Stimulated activated CD4-positive, alpha-beta T cell treated with anti-CD3 and anti-CD28 coated beads, Interleukin-1b, Interleukin-23, amount 100 ng/mL, for 4 hours (primary cell): ENCODE measurements at places on chromosomes 1 and 21.

DNA sequence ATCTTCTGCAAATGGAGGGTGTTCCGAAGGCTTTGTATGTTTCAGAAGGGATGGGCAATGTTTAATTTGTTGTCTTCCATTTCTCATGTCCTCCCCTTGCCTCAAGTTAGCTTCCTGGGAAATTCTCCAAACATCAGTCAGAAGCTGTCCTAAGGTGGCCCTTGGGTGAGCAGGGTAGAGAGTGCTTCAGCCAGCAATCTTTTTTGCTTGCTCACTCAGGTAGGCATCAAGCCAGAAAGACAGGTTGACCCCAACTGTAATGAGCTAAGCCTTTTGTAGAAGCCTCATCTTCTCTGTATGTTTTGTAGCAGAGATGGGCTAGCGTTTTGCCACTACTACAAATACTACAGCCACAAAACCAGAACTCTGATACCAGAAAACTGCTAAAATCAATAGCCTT is 321.5 kb upstream of the FAM78B start:
- DNase-seq = no peak

- DNase-seq = no peak
Measured at GRCh38 chr1:245169376-245169775, 14.6 kb downstream of the KIF26B start.

DNA sequence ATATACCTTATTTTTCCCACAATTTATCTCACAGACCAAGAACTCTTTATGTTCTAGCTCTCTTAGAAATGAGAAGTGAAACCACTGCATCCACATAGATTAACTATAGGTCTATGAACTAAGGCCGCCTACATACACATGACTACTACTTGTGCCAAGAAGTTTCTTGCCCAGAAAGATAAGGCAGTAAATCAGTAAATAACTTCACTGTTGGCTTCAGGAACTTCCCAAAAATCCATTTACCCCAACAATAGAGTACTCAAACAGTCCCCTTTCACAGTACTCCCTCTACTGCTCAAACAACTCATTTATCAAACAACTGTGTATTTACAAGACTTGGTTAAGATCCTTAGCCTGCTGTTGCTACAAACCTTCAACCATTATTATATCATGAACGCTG is 96.5 kb downstream of the NME7 start:
- DNase-seq = no peak

- peak; percentile 85 for DNase-seq
Measured at GRCh38 chr1:235093696-235094592, 34.7 kb downstream of the TOMM20 start.

DNA sequence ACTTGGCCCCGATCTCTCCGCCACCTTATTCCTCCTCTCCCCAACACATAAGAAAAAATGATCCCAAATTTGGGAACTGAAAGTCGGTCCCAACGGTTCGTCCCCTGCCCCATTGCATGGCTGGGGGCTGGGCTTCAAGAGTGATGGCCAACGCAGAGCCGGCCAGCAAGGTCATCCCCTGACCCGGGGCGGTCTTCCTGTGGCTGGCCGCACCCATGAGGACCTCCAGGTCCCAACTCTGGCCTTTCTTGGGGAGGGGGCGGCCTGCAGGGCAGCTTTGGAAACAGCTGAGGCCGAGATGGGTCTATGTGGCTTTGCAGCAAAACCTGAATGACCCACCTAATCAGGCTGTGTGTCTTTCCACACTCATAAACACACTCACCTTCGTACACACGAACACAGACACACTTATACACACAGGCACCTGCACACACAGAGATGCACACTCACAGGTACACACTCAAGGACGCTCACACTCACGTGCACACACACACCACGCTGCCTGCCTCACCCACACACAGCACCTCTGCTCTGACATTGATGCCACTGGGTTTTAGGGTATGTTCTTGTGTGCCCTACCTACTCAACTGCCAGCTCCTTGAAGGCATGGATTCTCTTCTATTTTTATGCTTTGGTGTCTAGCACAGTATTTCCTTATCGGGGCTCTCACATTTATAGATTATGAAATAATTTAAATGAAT is 562 bp downstream of the DYNLT5 start:
- DNase-seq = no peak

DNA sequence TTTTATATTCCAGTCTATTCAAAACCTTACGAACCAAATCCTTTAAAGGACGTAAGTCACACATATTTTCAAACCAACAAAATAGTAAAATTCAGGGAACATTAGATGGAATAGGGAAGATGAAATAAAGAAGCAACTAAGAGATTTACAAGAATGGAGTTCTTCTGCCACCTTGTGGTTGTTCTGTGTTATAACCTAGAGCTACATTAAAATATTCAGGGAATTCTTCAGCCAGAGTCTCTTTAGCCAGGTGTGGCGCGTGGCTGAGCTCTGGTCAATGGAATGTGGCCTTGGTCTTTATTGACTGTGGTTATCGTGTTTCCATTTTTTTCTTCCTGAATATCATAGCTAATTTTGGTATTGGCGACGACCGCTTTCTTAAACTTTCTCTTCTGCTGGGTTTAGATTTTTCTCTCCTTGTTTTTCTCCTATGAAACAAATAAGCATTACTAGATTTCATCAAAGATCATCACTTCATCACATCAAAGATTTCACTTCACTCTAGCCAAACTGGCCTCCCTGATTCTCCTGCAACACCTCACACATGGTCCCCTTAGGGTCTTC is 221.3 kb downstream of the MRPL39 start:
- DNase-seq = no peak

GRCh38 chr21:45031571-45032191 is 42.7 kb upstream of the ADARB1 start:
- no peak for DNase-seq

- DNase-seq = no peak
Measured at GRCh38 chr1:227886993-227887696, 60.6 kb downstream of the WNT9A start.

DNA sequence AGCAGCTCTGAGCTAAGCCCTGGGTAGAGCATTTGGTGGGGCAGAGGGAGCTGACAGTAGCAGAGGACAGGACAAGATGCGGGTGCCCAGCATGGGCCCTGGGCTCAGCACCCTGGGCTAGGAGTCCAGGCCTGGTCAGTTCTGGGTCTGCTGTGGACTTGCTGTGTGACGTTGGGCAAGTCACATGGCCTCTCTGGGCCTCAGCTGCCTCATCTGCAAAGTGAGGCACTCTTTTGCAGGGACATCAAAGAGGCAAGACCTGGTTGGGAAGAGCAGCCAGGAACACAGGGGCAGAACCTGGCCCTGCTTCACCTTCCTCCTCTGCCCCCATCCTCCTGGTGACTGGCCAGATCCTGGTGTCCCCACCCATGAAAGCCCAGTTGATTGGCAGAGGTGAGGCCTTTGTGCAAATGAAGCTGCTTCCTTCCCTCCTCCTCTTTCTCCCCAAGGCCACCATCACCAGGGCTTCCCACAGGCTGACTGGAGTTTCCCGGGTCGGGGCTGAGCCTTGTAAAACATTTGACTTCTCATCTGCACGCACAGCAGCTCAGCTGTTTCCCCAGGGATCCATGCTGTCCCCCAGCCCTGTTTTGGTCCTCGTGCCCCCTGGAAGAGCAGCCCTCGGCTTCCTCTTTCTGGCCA is 350.5 kb downstream of the MATN1 start:
- DNase-seq = no peak

DNA sequence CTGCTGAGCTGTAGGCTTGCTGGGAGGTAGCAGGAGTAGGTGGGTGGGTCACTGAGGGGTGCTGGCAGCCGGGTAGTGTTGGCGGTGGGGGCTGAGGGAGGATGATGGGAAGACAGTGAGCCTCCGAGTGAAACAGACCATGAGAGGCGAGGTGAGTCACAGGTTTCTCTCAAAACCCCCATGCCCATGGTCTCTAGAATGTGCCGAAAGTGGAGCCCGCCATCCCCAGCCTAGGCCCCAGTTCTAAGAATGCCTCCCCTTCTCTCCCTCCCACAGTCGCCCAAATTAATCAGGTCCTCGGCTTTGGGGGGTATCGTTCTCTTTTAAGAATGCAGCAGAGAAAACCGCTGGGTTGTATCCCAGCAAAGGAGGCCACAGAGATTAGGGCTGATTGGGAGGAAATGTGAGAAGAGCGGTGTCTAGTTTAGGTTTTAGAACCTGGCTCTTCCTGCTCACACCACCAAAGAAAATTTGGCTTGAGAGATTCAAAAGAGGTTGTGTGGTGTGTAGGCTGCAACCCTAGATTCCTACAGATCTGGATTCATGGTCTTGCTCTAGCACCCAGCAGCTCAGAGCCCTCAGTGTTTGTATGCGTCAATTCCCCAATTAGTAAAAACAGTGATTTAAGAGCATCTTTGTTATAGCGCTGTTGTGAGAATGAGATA is 27.7 kb upstream of the IL19 start:
- DNase-seq = no peak
